Psoas muscle (tissue), 8 donors: ENCODE measurements at places on chromosomes 2 and 18.

DNA sequence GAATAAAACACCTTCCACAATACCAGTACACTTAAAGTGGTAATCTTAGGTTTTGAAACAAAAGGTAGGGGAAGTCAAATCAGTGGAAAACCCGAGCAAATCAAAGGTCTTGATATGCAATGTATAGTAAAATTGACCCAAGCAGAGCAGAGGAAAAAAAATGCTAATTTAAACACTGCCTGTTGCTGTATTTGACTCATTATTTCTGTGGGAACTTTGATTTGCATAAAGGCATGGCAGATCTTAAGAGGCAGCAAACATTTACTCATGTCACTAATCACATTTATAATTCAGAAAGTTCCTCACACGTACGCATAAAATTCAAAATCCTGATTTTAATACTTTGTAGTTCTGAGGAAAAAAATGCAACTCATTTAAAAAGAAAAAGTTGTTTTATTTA lies 64.4 kb downstream of the IKZF2 start:
- H3K4me3 ChIP-seq = no peak overlapping the region
- no peaks in the 10 kb centered on the region for H3K27me3 ChIP-seq
- no peak for DNase-seq

- H3K36me3 ChIP-seq = no peaks in the 10 kb centered on the region
- H3K4me1 ChIP-seq = no peaks in the 10 kb centered on the region
- no peak for DNase-seq
- no peaks in the 10 kb centered on the region for H3K27me3 ChIP-seq
- no peak overlapping the region for H3K4me3 ChIP-seq
Measured at GRCh38 chr2:200056105-200056504, 100.7 kb downstream of the MAIP1 start.

GRCh38 chr2:3238951-3239841 lies 138.4 kb downstream of the EIPR1 start:
- no peaks in the 10 kb centered on the region for H3K36me3 ChIP-seq
- H3K4me1 ChIP-seq = no peaks in the 10 kb centered on the region

DNA sequence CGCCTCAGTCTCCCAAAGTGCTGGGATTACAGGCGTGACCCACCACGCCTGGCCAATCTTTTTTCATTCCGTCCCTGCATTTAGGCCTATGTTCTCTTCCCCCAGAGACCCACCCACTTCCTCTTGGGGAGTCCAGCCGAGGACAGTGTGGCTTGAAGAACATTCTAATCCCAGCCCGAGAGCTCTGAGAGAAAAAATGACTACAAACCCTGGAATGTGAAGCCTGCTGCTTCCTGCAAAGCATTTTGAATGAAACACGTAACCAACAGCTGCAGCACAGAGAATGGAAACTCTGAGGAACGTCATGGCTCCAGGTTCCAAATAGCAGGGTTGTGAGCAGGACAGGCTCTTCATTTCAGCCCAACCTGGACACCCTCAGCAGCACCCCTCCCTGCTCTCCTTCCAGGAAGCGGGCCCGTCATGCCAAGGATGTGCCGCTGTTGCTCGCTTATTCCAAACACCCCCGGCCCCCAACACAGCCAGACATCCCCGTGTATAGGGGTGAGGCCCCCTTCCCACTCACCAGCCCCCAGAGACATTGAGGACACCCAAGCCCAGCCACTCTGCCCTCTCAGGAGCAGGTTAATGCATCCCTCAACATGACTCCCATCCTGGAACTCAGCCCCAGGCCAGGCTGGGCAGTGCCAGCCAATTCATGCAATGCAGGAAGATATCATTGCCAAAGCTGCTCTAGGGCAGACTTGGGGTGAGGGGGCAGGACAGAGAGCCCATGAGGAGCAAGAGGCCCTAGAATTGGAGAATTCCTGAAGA lies 139.8 kb downstream of the ZFP36L2 start:
- H3K27me3 ChIP-seq = no peaks in the 10 kb centered on the region
- no peak overlapping the region for H3K4me3 ChIP-seq
- DNase-seq = peak; percentile 77
- H3K36me3 ChIP-seq = no peaks in the 10 kb centered on the region

GRCh38 chr2:3490191-3491170 lies 28.9 kb downstream of the ADI1 start:
- H3K4me3 ChIP-seq = no peak overlapping the region
- H3K27me3 ChIP-seq = no peaks in the 10 kb centered on the region
- peaks cover 9% of the 10 kb centered on the region for H3K4me1 ChIP-seq
- H3K27ac ChIP-seq = no peak overlapping the region
- no peaks in the 10 kb centered on the region for H3K36me3 ChIP-seq

- H3K27me3 ChIP-seq = no peaks in the 10 kb centered on the region
- DNase-seq = no peak
- no peak overlapping the region for H3K4me3 ChIP-seq
- H3K4me1 ChIP-seq = no peaks in the 10 kb centered on the region
- no peak overlapping the region for H3K27ac ChIP-seq
Measured at GRCh38 chr18:30406728-30407127, 635.8 kb downstream of the DSC3 start.

DNA sequence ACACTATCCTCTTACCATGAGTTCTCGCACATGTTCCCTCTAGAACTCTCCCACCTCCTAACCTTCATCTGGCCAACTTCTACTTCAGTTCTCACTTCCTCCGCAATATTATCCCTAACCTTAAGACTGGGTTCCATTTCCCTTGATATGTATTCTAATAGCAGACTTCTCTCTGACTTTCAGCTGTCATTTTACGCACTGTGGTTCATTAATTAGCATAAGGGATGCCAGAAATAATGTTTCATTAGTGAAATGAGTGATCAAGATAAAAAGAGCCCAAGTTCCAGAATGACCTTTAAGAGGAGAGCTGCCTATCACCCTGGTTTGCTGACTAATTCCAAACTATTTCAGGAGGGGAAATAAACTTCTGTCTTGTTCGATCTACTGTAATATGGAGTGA lies 108.6 kb upstream of the CCDC150 start:
- H3K4me1 ChIP-seq = no peaks in the 10 kb centered on the region
- no peak for DNase-seq
- H3K4me3 ChIP-seq = no peak overlapping the region
- no peak overlapping the region for H3K27ac ChIP-seq
- no peaks in the 10 kb centered on the region for H3K36me3 ChIP-seq

DNA sequence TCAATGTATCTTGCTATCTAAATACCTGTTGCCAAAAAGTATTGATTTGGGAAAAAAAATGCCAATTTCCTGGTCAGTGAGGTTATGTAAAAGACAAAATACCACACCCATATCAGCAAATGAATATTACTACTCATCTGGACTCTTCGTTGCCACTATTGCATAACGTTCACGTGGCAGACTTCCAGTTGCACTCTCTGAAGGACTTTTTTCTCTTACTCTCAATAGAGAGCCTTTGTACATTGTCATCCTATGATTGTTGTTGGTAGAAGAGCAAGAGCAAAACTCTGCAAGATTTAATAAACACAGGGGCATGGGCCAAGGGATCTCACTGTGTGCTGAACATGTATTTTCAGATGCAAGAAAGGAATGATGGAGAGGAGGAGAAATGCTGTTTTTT lies 689.8 kb downstream of the MBD2 start:
- no peaks in the 10 kb centered on the region for H3K4me1 ChIP-seq
- H3K27ac ChIP-seq = no peak overlapping the region
- no peak for DNase-seq
- H3K36me3 ChIP-seq = no peaks in the 10 kb centered on the region

- no peaks in the 10 kb centered on the region for H3K4me1 ChIP-seq
- no peaks in the 10 kb centered on the region for H3K36me3 ChIP-seq
- H3K27me3 ChIP-seq = no peaks in the 10 kb centered on the region
- no peak for DNase-seq
- no peak overlapping the region for H3K27ac ChIP-seq
Measured at GRCh38 chr2:27815860-27816438, 44.4 kb downstream of the MRPL33 start.

GRCh38 chr18:11994336-11994702 lies 13.0 kb downstream of the IMPA2 start:
- DNase-seq = peak; percentile 69
- no peaks in the 10 kb centered on the region for H3K27me3 ChIP-seq
- H3K36me3 ChIP-seq = no peaks in the 10 kb centered on the region
- H3K4me1 ChIP-seq = peaks cover 63% of the 10 kb centered on the region
- no peak overlapping the region for H3K4me3 ChIP-seq

DNA sequence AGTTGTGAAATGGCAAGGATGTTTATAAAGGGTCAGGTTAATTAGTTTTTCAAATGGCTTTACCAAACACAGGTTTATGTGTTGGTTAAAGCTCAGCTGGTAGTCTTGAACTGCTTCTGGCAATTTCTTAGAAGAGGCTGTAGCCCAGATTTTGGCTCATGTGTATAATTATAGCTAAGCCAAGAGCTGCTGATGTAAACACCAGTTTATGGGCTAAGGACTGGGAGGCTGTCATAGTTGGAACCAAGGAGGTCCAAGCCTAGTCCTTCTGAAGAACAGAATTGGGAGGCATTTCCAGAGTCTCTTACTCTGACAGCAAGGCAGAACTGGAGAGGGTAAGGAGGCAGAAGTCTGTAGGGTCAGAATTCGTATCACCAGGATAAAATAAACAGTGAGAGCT lies 25.4 kb downstream of the UBE2E3 start:
- H3K27ac ChIP-seq = no peak overlapping the region
- H3K36me3 ChIP-seq = no peaks in the 10 kb centered on the region
- H3K27me3 ChIP-seq = no peaks in the 10 kb centered on the region
- peaks cover 73% of the 10 kb centered on the region for H3K4me1 ChIP-seq
- no peak overlapping the region for H3K4me3 ChIP-seq

DNA sequence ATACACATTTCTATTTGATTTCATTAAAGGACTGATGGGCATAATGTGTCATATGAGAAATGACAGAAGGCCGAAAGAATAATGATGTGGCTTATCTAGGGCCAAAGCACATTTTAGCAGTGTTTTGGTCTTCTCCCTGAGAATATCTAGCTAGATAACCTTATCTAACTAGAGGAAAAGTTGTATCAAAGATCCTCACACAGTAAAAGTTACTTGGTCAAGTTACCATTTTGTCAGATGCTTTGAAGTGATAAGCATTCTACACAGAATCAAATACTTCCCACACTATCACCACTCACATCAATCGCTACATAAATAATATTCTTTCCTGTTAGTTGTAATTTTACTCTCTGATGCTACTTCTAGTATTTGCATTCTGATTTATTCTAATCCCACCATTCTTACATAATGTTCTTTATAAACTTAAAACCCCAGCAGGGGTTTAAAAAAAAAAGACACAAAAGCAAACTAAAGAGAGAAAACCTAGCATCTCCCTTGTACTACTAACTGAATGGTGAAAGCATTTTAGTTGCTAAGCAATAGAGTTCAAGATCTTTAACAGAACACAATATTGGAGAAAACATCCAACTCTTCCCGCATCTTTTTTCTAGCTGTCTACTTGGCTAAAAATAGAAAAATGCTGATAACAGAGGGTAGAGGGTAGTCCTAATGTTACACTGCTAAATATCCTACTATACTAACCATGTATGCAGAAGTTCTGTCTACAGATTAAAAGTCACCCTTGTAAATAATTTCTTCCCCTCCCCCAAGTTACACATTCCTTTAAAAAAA lies 8.0 kb downstream of the XPO1 start:
- H3K27ac ChIP-seq = no peak overlapping the region
- H3K36me3 ChIP-seq = no peaks in the 10 kb centered on the region
- DNase-seq = no peak
- H3K4me3 ChIP-seq = no peak overlapping the region
- H3K4me1 ChIP-seq = peaks cover 47% of the 10 kb centered on the region

GRCh38 chr18:54880395-54881105 lies 52.3 kb downstream of the RAB27B start:
- H3K27ac ChIP-seq = no peak overlapping the region
- no peaks in the 10 kb centered on the region for H3K27me3 ChIP-seq
- no peaks in the 10 kb centered on the region for H3K36me3 ChIP-seq
- DNase-seq = no peak
- H3K4me3 ChIP-seq = no peak overlapping the region

GRCh38 chr18:56021136-56021808 lies 433.3 kb upstream of the TCF4 start:
- H3K27ac ChIP-seq = no peak overlapping the region
- H3K4me1 ChIP-seq = no peaks in the 10 kb centered on the region
- no peaks in the 10 kb centered on the region for H3K36me3 ChIP-seq

GRCh38 chr2:55518841-55519165 lies 715 bp upstream of the CFAP36 start:
- no peaks in the 10 kb centered on the region for H3K36me3 ChIP-seq
- DNase-seq = no peak
- H3K4me1 ChIP-seq = peaks cover 6% of the 10 kb centered on the region
- peak overlapping the region; percentile 92 for H3K4me3 ChIP-seq
- H3K27ac ChIP-seq = peak overlapping the region; percentile 86

GRCh38 chr2:85615413-85615728 lies 615 bp upstream of the USP39 start:
- H3K4me3 ChIP-seq = peak overlapping the region; percentile 93
- H3K27ac ChIP-seq = peak overlapping the region; percentile 95
- H3K4me1 ChIP-seq = peaks cover 41% of the 10 kb centered on the region
- DNase-seq = no peak

- H3K27me3 ChIP-seq = no peaks in the 10 kb centered on the region
- DNase-seq = no peak
- H3K27ac ChIP-seq = no peak overlapping the region
- no peaks in the 10 kb centered on the region for H3K4me1 ChIP-seq
- no peaks in the 10 kb centered on the region for H3K36me3 ChIP-seq
- H3K4me3 ChIP-seq = no peak overlapping the region
Measured at GRCh38 chr18:38362286-38362792, 796.7 kb upstream of the CELF4 start.

GRCh38 chr2:239262484-239263230 lies 138.2 kb downstream of the HDAC4 start:
- H3K4me1 ChIP-seq = peaks cover 92% of the 10 kb centered on the region
- H3K4me3 ChIP-seq = no peak overlapping the region
- H3K27ac ChIP-seq = peak overlapping the region; percentile 86
- H3K27me3 ChIP-seq = no peaks in the 10 kb centered on the region
- H3K36me3 ChIP-seq = no peaks in the 10 kb centered on the region
- no peak for DNase-seq

DNA sequence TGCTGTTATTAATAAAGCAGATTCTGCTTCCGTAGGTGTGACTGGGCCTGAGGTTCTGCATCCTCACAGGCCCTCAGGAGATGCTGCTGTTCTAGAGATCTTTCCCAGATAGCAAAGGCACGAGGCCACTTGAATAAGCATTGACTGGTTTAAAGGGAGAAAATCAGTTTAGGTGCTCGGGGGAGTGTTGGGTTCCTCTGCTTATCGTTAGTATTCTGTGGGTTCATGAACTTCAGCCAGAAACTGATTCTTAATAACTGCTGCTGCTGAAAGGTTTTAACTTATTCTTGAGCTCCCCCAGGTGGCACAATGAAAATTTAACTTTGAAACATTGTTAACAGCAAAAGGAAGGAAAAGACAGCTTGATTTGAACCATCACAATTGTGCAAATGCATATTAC lies 56.9 kb downstream of the ITGA6 start:
- H3K36me3 ChIP-seq = peaks cover 71% of the 10 kb centered on the region
- no peak overlapping the region for H3K27ac ChIP-seq
- H3K27me3 ChIP-seq = no peaks in the 10 kb centered on the region
- no peak overlapping the region for H3K4me3 ChIP-seq

GRCh38 chr2:211174021-211174420 lies 617.6 kb downstream of the CPS1 start:
- no peaks in the 10 kb centered on the region for H3K27me3 ChIP-seq
- H3K36me3 ChIP-seq = no peaks in the 10 kb centered on the region
- no peak overlapping the region for H3K27ac ChIP-seq
- H3K4me1 ChIP-seq = no peaks in the 10 kb centered on the region
- H3K4me3 ChIP-seq = no peak overlapping the region

- no peaks in the 10 kb centered on the region for H3K4me1 ChIP-seq
- no peak for DNase-seq
- peaks cover 73% of the 10 kb centered on the region for H3K36me3 ChIP-seq
- no peaks in the 10 kb centered on the region for H3K27me3 ChIP-seq
- no peak overlapping the region for H3K27ac ChIP-seq
Measured at GRCh38 chr2:85367180-85367579, 12.6 kb downstream of the ELMOD3 start.
